ENCODE measurements at places on chromosomes 13 and 19.

DNA sequence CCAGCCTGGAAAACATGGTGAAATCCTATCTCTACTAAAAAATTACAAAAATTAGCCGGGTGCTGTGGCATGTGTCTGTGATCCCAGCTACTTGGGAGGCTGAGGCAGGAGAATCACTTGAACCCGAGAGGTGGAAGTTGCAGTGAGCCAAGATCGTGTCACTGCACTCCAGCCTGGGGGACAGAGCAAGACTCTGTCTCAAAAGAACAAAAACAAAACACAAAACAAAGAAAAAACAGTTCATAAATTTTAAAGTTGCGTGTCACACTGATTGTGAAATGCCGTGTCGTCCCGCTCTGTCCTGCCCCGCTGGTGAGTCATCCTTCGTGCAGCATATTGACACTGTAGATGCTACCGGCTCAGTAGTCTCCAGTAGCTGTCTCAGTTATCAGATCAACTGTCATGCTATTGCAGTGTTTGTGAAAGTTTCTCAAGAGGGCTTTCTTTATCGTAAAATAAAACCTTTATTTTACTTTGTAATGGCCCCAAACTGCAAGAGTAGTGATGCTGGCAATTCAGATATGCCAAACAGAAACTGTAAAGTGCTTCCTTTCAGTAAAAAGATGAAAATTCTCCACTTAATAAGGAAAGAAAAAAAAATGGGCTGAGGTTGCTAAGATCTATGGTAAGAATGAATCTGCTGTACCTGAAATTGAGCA, 36.4 kb upstream of the IGFL1 start:
- peak; percentile 65 for DNase-seq

GRCh38 chr13:25738342-25739196, 313.2 kb downstream of the SHISA2 start:
- no peak for DNase-seq

GRCh38 chr19:1213391-1214286, 8.1 kb downstream of the STK11 start:
- peak; percentile 82 for DNase-seq

- no peak for DNase-seq
Observed at GRCh38 chr13:39273953-39274738, 235.9 kb downstream of the NHLRC3 start.

- DNase-seq, result no peak
Observed at GRCh38 chr13:49615836-49616675, 12.3 kb upstream of the ARL11 start.

DNA sequence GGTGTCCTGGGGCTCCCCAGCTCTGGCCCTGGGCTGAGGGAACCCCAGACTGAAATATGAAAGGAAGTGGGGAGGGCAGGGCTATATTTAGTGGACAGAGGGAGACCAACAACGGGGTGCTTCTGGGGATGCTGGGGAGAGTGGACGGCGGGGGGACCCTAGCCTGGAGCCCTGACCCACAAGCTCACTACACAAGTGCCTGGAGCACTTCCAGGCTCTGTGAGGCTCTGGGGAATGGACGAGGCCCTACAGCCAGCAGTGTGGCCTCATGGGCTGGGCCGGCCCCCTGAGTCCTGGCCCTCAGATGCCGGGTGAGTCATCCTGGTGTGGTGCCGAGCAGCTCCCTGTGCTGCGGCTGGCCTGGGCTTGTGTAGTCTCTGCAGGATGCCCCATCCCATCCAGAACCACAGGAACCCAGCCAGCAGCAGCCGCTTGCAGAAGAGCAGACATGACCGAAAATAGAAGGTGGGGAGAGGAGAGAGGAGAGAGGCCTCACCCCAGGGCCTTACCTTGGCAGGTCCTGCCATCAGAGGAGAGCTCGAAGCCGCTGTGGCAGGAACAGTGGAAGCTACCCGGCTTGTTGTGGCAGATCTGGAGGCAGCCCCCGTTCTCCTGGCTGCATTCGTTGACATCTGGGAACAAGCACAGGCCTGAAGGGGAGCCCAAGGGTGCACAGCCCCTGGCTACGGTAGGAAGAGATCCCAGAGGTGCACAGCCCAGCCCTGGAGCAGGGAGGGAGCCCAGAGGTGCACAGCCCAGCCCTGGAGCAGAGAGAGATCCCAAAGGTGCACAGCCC, 26.1 kb downstream of the GAS6 start:
- no peak for DNase-seq

GRCh38 chr13:62137629-62138405, 722.2 kb upstream of the PCDH20 start:
- no peak for DNase-seq

DNA sequence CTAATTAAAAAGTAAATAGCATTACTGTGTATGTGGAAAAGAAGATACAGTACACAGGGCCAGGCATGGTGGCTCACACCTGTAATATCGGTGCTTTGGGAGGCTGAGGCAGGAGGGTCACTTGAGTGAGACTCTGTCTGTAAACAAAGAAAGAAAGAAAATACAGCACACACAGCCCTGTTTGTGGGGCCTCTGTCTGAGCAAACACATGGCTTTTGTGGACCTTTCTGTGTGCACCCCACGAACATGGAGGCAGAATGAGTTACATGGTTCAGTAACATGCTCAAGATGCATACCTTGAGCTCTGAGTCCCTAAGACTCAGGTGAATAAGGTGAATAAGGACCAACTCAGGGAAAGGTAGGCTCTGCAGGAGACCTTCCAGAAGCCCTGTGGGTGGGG, 20.0 kb upstream of the AMER2 start:
- DNase-seq, result no peak

DNA sequence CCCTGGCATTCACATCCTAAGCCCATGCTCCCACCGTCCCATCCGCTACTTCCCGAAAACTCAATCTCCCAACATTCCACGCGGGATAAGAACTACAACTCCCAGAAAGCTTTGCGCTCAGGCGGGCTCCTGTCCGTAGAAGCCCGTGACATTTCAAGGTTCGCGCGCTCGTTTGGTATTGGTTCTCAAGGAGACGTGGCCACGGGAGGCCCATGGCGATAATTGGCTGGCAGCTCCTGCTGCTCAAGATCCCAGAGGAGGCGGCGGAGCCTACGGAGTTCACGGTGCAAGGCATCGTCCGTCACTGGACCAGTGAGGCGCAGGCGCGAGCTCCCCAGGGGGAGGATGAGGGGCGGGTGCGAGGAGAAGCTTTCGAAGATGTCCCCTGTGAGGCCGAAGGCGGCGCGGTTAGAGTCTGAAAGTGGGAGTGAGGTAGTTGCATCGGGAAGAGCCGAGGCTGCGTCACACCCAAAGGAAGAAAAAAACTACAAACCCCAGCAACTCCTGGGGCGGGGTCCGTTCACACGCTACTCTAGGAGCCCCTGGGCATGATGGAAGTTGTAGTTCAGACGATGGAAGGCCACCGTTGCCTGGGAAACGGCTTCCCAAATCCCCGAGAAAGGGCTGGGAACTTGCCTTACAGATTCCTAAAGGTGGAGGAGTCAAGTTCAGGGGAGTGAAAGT, 1.2 kb upstream of the MAMSTR start:
- DNase-seq, result peak; percentile 95

- DNase-seq, result no peak
Observed at GRCh38 chr13:34749046-34749445, 193.0 kb upstream of the NBEA start.

- DNase-seq, result no peak
Observed at GRCh38 chr13:77390391-77390790, 63.5 kb upstream of the MYCBP2 start.

- no peak for DNase-seq
Observed at GRCh38 chr13:63308549-63309165, 1893.0 kb upstream of the PCDH20 start.

GRCh38 chr13:102392481-102393209, 9.2 kb downstream of the FGF14 start:
- no peak for DNase-seq

GRCh38 chr19:43607238-43608205, 4.4 kb upstream of the SRRM5 start:
- no peak for DNase-seq

- no peak for DNase-seq
Observed at GRCh38 chr13:109734002-109734785, 52.2 kb downstream of the IRS2 start.

Measured in CD4-positive, alpha-beta T cell treated with Interferon alpha-2 for 1 hour (primary cell).